ENCODE measurements at places on chromosomes 4 and X. TPM values are rescaled to one million over a fixed set of nuclear protein-coding genes. Genes with fewer than 3 reads are reported as not detected.

TMEM164 gene
- 79.3 TPM for total RNA-seq

PCDH19 gene
- 0.04 TPM for total RNA-seq

CXCL10 gene
- total RNA-seq: 0.18 TPM

IRS4 gene
- total RNA-seq: not detected

MAGEA1 gene
- 0.23 TPM for total RNA-seq

EREG gene
- total RNA-seq: 13.3 TPM

ADGRG4 gene
- total RNA-seq: not detected

UGT2B15 gene
- not detected for total RNA-seq

MAGEB1 gene
- total RNA-seq: not detected

COX7B2 gene
- not detected for total RNA-seq

POU4F2 gene
- total RNA-seq: not detected

LARP1B gene
- 12.4 TPM for total RNA-seq

BTC gene
- total RNA-seq: 1.3 TPM

MGARP gene
- 0.58 TPM for total RNA-seq

MAEA gene
- total RNA-seq: 68.1 TPM

XG gene
- not detected for total RNA-seq

PPP1R2C gene
- total RNA-seq: not detected

ANAPC4 gene
- total RNA-seq: 13.0 TPM

PCDH7 gene
- total RNA-seq: 0.12 TPM

SLAIN2 gene
- total RNA-seq: 25.0 TPM

LNX1 gene
- total RNA-seq: not detected

RHOXF2B gene
- not detected for total RNA-seq

FAM114A1 gene
- 34.9 TPM for total RNA-seq

BMPR1B gene
- 7.7 TPM for total RNA-seq

MORC4 gene
- total RNA-seq: 32.7 TPM

EIF2S3 gene
- 115 TPM for total RNA-seq

Data from A549 treated with ZK216348 at 1 μM for 4 hours (cell line).